ENCODE measurements at places on chromosomes 2 and 18.

DNA sequence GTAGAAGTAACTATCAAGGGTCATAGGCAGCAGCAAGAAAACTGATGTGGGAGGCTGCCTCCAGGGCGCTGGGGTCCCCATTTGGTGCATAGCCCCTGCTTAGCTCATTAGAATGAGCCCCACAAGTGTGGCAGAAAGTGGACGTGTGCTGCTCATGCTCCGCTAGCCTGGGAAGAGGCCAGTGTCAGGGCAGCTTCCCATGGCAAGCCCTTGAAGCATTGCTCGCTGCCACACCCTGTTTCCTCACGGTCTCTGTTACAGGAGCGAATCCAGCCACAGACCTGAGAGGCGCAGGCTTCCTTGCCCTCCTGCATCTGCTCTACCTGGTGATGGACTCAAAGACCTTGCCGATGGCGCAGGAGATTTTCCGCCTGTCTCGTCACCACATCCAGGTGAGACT is 22.5 kb downstream of the ELMOD3 start:
- no peak for DNase-seq

- no peak for DNase-seq
These were observed 98.4 kb upstream of the NEUROD1 start for GRCh38 chr2:181778621-181779201.

- DNase-seq: peak; percentile 16
These were observed 53.4 kb upstream of the SCN1A start for GRCh38 chr2:166180951-166181812.

DNA sequence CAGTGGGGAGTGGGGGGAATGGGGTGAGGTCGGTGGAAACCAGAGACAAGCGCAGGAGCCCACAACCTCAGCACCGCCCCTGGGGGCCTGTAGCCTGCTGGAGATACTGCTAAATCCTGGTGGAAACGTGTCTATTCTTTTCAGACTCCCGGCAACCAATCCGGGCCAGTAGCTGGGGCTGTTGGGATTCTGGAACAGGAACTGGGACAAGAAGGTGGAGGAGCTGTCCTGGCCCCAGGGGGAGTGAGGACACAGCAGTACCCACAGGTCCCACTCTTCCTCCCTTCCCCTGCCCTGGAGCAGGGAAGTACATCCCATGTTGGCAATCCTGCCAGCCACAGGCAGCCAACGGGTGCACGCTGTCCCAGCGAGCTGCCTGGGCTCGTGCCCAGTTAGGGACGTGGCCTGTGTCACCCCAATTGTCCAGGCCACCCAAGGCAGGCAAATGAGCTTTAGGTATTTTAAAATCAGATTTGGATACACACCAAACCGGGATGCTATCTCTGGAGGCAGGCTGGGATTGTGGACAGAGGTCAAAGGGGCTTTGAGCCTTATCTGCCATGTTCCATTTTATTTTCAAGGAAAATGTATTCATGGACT is 51.8 kb downstream of the HS1BP3 start:
- DNase-seq: no peak

- no peak for DNase-seq
These were observed 1577.7 kb upstream of the ACVR2A start for GRCh38 chr2:146267093-146267492.

- DNase-seq: peak; percentile 6
These were observed 91.7 kb upstream of the MMADHC start for GRCh38 chr2:149679286-149679685.

- no peak for DNase-seq
These were observed 170.3 kb upstream of the PXDN start for GRCh38 chr2:1914541-1915165.

- DNase-seq: no peak
These were observed 31.8 kb downstream of the MBD5 start for GRCh38 chr2:148052687-148053086.

DNA sequence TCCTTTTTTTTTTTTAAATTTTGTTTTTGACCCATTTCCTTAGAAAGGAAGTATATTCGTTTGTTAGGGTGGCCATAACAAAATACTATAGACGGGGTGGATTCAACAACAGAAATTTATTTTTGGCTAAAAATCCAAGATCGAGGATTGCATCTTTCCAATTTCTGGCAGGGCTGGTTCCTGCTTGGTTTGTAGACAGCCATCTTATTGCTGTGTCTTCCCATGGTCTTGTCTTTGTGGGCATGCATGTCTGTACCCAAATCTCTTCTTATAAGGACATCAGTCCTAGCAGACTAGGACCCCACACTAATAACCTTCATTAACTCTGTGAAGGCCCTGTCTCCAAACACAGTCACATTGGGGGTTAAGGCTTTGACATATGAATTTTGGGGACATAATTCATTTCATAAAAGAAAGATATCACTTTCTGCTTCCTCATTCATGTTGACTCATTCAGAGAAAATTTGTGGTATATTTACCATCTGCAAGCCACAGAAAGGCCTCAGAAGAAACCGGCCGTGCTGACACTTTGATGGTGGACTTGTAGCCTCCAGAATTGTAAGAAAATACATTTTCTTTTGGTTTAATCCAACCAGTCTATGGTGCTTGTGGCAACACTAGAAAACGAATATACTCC is 262.1 kb downstream of the LPIN1 start:
- DNase-seq: no peak

DNA sequence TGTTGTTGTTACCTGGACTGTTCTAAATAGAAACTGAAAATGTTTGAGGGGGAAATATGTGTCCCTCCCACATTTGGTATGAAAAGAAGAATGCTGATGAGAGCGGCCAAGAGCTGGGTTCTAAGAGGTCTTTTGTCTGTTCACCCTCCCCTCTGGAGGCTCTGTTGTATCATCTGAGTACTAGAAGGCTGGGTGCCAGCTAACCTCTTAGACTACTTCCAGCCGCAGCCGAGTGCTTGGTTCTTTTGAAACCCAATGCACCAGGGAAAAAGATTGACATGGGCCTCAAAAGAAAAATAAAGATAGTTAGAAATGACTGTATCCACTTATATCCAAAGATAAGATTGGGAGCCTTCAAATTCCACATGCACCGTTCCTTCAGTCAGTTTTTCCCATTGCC is 255.9 kb downstream of the TXNL1 start:
- DNase-seq: no peak

DNA sequence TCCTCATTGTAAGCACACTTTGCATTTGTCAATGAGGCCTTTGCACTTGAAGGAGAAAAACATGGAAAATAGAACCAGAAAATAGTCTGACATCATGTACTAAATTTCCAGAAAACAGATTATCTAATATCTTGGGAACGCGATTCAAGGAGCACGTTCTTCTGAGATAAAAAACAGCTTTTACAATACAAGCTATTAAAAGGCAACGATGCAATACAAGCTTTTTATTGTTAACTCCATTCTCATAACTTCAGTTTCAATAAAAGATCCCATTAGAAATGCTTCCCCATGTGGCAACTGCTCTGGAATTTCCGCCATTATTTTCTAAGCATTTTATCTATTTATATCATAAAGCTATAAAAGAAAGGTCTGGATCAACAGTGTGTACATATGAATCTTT is 40.3 kb downstream of the NRXN1 start:
- DNase-seq: no peak

GRCh38 chr2:172397148-172397834 is 30.1 kb upstream of the ITGA6 start:
- no peak for DNase-seq

DNA sequence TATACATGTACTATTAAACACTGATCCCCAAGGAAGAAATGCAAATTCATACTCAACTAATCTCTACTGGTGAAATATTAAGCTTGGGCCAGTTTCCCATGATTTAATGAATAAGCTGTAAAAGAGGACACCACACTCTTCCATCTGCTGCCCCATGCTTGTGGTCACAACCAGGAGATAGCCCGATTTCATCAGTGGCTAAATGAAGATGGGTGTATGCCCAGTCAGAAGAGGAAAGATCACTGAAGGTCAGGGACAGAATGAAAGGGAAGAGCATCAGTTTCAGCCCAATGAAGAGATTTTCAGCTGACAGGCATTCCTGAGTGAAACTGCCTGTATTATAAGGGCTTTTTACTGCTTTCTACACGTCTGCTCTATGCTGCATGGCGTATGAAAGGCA is 103.5 kb downstream of the KCNS3 start:
- no peak for DNase-seq

GRCh38 chr2:148877403-148877740 is 2.3 kb downstream of the KIF5C start:
- no peak for DNase-seq

DNA sequence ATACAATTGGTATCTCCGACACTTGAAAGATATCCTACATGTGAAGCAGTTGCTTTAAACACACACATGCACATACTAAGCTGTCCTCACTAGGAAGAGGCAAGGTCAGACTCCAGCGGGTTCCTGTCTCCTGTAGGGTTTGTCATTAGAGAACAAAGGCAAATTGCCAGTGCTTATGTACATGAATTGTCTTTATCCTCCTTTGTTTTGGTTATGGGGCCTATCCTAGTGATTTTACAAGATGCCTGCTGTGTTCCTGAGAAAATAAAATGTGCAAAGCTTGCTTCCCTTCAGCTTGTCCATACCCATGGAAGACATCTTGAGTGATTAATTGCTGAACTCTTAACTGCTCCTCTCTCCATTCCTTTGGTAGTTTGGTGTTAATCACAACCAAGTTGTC is 86.7 kb upstream of the SLC39A10 start:
- DNase-seq: no peak

- DNase-seq: no peak
These were observed 392.7 kb upstream of the SLC8A1 start for GRCh38 chr2:40844353-40845277.

GRCh38 chr2:166375736-166376487 is at the start of gene SCN9A:
Gene SCN9A (minus strand): TSS chr2:166375944. CDS start chr2:166311756, 64,188 bp downstream.
- DNase-seq: peak; percentile 76

DNA sequence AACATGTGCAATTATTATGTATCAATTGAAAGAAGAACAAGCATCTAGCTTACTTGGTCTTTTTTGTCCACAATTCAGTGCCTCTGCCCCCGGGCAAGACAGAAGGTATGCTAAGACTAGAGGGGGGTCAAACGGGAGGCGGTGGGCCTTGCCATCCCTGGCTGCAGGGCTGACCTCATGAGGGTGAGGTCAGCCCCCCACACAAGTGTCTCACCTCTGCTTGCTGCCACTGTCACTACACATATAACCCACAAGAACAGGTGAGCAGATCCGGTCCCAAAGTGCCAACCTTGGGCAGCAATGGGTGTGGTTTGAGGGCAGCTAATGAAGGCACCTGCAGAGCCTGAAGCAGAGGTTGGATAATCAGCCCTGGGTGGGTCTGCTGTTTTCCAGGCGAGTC is 71.5 kb downstream of the EDAR start:
- DNase-seq: no peak

DNA sequence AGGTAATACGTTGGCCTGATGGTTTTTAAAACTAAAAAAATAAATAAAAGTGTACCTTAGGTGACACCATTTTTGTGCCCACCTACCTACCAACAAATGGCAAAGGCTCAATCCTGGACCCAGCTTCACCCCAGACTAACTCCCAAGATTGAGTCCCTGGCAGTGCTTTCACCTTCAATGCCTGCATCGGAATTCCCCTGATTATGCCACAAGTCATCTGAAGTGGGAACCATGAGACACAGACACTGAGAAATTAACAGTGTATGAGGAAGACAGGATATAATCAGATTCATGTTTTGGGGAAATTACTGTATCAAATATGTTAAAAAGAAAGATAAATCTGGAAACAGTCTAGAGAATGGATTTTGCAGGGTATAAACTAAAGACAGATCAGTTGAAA is 41.6 kb downstream of the ZBTB14 start:
- DNase-seq: no peak

DNA sequence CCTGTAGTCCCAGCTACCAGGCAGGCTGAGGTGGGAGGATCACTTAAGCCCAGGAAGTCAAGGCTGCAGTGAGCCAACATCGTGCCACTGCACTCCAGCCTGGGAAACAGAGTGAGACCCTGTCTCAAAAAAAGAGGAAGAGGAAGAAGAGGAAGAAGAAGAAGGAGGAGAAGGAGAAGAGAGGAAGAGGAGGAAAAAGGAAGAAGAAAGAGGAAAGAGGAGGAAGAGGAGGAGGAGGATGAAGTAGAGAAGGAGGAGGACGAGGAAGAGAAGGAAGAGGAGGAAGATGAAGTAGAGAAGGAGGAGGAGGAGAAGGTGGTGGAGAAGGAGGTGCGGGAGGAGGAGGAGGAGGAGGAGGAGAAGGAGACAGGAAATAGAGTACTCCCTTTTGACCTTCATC is 38.0 kb downstream of the CFAP210 start:
- no peak for DNase-seq

DNA sequence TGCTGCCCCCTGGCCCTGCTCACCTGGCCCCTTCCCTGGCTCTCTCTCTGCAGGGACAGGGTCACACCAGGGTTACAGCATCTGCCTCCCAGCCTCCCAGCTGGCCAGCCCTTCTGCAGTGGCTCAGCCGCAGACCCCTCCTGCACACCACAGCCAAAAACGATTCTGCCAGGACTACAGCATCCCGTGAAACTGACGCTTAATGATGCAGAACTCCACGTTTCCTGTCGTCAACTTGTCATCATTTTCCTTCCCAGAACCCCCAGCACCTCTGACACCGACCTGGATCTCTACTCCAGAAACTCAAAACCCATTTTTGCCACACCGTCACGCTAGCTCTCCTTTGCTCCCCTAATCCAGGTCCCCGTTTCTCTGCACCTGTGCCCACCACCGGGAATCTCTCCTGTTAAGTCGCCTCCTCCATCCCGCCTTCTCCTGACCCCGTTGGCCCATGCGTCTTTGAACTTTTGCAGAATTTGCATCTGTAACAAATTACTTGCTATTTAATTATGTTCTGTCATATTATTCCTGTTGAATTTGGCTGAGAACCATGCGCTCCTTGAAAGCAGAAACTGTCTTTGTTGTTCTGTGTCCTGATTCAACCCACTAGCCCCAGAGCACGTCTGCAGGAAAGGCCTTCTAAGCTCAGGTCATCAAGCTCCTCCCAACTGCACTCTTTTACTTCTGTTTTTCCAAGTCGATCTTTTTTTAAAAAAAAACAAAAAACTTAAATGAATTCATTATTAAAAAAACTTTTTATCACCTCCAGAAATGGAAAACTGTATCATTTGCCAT is 173.2 kb upstream of the COPS8 start:
- no peak for DNase-seq

- no peak for DNase-seq
These were observed 25.6 kb upstream of the WIPF1 start for GRCh38 chr2:174623106-174623637.

- no peak for DNase-seq
These were observed 192.8 kb downstream of the PTGR3 start for GRCh38 chr18:75016025-75016717.

- DNase-seq: peak; percentile 97
These were observed 47.4 kb upstream of the SMAD7 start for GRCh38 chr18:48997985-48998831.

DNA sequence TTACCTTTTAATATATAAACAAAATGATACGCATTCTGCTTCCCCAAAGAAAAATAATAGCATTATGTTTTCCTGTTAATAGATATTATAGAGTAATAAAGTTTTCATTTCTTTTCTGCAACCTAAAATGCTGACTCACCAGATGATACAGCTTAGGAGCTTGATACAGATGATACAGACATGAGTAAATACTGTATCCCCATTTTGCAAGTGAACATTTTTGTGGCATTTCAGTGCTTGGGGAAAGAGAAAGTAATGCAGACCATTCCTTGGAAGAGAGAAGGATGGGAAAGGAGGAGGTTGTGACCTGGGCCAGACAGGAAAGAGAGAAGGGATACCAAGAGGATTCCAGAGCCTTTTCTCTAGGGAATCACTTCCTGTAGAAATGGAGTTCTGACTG is 97.5 kb upstream of the FSHR start:
- DNase-seq: no peak

All from hepatic stellate cell (primary cell).